ENCODE measurements at places on chromosomes 13 and 19.

DNA sequence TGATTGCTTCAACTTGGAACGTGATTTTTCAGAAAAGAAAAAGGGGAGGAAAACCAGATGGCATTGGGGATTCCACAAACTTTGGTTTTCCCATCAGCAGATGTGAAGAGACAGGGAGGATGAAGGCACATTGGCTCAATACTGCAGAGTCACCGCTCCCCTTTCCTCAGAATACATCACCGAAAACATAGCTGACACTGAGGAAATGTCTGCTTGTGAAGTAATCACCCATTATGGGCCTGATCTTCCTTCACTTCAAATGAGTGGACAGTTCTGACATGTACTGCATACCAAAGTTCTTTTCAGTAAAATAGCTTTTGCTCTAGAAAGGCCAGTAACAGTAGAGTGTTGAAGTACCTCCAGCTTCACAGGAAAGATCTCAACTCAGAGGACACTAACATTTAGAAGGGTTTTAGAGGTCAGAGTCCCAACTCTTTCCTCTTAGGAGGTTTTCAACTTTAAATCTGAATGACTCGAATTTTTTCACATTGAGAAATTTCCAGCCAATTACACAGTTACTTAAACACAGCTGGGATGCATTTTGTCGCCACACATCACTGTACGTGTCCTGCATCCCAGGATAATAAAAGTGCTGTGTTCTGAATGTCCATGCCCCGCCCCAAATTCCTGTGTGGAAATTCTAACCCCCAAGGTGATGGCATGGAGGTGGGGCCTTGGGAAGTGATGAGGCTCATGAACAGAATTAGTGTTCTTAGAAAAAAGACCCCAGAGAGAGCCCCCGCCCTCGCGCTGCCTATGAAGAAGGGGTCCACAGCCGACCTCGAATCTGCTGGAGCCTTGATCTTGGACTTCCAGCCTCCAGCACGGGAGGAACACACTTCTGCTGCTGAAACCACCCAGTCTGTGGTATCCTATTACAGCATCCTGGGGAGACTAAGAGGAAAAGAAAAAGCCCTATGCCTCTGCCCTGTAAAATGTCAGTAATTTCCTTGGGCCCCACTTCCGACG, 77.7 kb downstream of the COL4A1 start:
- no peak for DNase-seq

- no peak for DNase-seq
Measured at GRCh38 chr13:66560991-66561390, 669.1 kb downstream of the PCDH9 start.

- DNase-seq: peak; percentile 26
Measured at GRCh38 chr19:29535984-29536508, 10.3 kb downstream of the VSTM2B start.

GRCh38 chr19:4386041-4386782, 14.1 kb downstream of the SH3GL1 start:
- no peak for DNase-seq

DNA sequence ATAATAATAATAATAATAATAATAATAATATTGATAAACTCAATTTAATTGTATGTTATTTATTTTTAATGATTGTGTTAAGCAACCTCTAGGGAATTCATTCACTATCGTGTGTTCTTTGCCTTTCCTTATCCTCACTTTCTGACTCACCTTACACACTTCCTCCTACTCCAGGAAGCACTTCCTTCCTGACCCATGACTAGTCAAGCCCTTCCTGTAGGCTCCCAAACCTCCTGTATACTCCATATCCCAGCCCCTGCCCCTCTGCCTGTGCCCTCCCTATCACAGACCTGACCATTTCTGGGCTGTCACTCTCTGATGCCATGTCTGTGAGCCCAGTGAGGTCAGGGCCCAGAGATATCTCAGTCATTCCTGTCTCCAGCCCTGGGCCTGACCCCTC, 7.6 kb downstream of the LGALS4 start:
- no peak for DNase-seq

- DNase-seq: peak; percentile 84
Measured at GRCh38 chr13:51797664-51798488, 6.1 kb downstream of the DHRS12 start.

DNA sequence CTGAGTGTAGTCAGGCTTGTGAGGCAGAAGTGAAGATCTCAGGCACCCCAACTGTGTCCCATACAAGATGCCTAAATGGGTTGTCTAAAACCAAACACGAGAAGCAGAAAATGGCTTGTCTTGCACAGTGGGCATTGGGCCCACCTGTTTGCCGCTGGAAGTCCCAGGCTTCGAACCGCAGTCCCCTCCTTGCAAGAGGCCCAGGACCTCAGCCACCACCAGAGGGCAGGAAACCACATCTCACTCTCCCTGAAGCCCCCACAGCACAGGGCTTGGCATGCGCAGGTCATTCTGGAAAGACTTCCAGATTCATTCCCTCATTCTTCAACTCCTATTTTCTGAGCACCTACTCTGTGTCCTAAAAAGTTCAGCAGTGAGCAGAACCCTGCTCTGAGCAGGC, 973.7 kb downstream of the UQCRFS1 start:
- DNase-seq: peak; percentile 78

DNA sequence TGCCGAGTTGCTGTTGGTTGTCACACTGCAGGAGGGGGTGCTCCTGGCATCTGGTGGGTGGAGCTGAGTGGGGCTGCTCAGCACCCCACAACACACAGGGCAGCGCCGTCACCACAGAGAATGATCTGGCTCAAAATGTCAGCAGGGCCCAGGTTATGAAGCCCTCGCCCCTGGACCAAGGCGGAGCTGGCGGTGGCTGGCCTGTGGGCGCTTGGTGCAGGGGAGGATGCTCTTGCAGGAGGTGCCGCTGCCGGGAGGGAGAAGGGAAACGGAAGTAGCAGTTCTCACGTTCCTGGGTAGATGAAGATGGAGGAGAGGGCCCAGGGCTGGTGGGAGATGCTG, 14.2 kb upstream of the LENG8 start:
- DNase-seq: no peak

DNA sequence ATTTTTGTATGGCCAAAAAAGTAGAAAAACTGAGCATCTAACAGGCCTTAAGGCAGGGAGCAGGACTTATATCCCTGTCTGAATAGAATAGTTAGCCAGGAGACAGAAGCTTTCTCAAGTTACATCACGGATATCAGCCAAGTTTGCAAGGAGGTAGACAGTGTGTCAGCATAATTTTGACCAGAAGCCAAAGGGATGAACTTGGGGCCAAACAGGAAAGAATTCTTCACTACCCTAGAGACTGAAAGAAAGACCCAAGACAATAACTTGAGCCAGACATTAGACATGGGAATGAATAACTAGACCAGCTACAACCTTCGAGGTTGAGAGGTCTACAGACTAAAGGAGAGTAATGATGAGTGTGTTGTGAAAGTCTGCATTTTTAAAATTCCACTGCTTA, 48.1 kb upstream of the PCDH9 start:
- DNase-seq: no peak

DNA sequence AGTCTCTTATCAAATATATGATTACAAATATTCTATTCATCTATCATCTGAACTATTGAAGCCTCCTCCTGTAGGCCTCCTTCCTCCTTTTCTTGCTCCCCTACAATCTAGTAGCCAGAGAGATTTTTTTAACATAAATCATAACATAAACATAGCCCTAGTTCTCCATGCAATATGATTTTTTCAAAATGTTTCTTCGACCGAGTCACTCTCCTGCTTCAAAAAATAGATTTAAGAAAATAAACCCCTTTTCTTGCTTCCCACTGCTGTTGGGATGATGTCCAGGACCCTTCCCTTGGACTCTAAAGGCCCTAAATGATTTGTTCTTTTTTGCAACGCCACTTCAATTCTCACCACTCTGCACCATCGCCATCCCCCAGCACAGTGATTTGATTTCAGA, 319.7 kb upstream of the TSHZ3 start:
- DNase-seq: no peak

GRCh38 chr19:49806620-49806959, 6.5 kb downstream of the FUZ start:
- DNase-seq: no peak

GRCh38 chr19:15021286-15022007, 27.8 kb upstream of the CASP14 start:
- no peak for DNase-seq
